GM19239 (cell line): ENCODE measurements at places on chromosomes 16 and 17.

DNA sequence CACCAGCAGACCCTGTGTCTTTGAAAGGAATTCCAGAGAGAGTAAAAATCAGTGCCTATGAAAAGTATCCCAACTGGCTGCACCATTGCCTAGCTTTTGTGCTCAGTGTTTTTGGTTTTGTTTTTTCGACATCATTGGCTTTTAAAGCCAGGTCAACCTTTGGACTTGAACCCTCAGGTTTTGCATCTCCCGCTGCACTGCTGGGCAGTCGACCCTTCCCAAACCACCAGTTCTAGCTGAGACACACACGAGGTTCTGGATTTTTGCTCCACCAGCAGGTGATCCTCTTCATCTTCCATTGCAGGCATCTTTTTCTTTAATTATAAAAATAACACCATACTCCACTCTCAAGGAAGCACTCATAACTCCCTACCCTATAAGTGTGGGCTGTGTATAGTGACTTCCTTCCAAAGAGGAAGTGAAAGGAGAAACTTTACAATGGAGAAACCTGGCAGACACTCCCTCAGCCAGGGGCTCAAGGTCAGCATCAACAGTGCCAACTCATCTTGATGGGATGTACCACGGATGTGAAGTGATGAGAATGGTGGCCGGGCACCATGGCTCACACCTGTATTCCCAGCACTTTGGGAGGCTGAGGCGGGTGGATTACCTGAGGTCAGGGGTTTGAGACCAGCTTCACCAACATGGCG lies 57.8 kb downstream of the BMERB1 start:
- DNase-seq, result no peak

GRCh38 chr17:40536295-40537171 lies 28.7 kb downstream of the CCR7 start:
- no peak for DNase-seq

DNA sequence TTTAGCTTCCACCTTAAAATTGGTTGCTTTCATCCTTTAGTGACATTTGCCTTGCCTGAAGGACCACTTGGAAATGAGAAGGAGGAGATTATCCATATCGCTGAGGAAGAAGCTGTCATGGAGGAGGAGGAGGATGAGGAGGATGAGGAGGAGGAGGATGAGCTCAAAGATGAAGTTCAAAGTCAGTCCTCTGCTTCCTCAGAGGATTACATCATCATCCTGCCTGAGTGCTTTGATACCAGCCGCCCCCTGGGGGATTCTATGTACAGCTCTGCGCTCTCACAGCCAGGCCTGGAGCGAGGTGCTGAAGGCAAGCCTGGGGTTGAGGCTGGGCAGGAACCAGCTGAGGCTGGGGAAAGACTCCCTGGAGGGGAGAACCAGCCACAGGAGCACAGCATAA lies 11.5 kb upstream of the TMEM106A start:
- no peak for DNase-seq

DNA sequence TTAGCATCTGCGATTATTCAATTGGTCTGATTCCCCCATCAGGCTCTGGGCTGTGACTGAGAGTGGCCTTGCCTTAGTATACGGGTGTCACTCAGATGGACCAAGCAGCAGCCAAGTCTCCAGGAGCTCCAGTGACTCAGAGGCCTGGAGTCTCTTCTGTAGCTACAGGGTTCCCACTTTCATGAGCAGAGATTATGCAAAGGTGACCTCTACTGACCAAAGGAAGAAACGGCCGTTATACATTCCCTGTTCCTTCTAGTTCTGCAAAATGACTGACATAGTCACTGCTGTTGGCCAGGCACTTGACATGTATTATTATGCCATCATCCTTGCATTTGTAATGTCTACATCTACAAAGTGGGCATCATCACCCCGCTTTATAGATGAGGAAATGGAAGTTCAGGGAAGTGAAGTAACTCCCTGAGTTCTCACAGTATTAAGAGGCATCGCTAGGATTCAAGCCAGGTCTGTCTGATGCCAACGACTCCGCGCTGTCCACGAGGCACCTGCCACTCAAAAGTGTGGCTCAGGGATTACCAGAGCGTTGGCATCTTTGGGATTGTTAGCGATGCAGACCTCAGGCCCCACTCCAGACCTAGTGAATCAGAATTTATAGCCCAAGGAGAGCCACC lies 23.3 kb downstream of the SLC38A7 start:
- peak; percentile 56 for DNase-seq

GRCh38 chr17:628089-628941 lies 86.3 kb downstream of the VPS53 start:
- DNase-seq, result no peak

DNA sequence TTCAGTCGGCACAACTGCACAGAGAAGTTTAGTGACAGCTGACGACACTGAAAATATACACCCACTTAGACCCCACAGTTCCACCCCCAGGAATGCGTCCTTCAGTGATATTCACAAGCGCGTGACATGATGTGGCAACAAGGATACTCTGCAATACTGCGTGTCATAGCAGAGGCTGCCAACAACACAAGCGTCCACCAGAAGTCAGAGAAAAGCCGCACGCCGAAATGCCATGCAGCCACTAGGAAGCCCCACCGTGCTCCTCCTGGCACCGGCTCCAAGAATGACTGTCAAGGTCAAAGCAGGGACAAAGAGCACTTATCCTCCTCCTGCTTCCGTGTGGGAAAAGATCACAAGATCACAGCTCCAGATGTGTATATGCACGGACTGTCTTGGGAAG lies 3.5 kb downstream of the ATP2A3 start:
- no peak for DNase-seq

DNA sequence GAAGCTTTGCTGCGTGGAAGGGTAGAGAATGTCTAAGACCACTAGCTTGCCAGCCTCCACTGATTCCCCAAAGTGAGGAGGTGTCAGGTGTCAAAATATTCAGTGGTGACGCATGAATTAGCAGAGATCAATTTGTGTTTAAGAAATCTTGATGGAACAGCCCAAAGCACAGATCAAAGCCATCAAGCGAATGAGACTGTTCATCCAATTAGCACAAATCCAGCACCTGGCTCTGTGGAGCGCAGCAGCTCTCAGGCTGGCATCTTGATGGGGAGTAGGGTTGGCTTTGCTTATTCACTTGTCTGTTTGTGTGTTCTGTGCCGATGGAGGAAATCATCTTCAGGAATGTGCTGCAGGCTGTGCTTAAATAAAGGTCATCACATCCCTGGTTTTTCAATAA lies 456.8 kb upstream of the CCL2 start:
- DNase-seq, result no peak

DNA sequence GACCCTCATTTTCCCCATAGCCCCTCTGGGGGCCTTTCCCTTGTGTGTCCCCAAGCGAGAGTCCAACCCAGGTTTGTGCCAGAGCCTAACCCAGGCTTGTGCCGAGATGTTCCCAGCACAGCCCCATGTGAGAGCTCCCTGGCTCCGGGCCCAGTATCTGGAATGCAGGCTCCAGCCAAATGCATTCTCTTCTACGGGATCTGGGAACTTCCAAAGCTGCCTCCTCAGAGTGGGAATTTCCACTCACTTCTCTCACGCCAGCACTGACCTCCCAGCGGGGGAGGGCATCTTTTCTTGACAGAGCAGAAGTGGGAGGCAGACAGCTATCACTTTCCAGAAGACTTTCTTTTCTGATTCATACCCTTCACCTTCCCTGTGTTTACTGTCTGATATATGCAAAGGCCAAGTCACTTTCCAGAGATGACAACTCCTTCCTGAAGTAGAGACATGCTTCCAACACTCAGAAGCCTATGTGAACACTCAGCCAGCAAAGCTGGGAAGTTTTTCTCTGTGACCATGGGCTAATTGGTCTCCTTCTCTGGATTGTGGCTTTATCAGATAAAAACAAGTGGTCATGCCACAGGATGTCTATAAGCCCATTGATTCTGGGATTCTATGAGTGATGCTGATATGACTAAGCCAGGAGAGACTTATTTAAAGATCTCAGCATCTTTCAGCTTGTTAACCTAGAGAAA lies 2.5 kb upstream of the CCL2 start:
- DNase-seq, result no peak

- DNase-seq, result no peak
These were observed 113.0 kb downstream of the GOSR1 start for GRCh38 chr17:30590081-30590733.

DNA sequence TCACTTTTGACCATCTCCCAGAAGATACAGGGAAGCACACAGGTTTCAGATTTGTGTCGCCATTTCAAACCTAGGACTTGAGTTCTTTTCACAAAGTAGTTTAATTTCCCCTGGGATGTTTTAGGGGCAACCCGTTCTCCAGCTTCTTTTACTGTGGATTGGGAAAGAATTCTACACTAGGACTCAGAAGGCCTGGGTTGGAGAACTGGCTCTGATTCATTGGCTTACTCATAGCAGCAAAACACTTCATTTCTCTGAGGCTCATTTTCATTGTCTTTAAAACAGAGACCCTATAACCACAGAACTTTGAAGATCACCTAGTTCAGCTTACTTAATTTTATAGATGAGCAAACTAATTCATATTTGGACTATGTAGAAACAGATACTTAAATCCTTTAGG lies 175.9 kb upstream of the SALL1 start:
- no peak for DNase-seq
